Peyer's patch (tissue), 4 donors: ENCODE measurements at places on chromosomes 2 and 18. TPM values are rescaled to one million over a fixed set of nuclear protein-coding genes. Genes with fewer than 3 reads are reported as not detected.
A peak's percentile ranks its signal among the peaks of the same experiment; 100 is the strongest.

GRCh38 chr2:694906-695510 lies 17.8 kb upstream of the TMEM18 start:
- DNase-seq = no peak

DNA sequence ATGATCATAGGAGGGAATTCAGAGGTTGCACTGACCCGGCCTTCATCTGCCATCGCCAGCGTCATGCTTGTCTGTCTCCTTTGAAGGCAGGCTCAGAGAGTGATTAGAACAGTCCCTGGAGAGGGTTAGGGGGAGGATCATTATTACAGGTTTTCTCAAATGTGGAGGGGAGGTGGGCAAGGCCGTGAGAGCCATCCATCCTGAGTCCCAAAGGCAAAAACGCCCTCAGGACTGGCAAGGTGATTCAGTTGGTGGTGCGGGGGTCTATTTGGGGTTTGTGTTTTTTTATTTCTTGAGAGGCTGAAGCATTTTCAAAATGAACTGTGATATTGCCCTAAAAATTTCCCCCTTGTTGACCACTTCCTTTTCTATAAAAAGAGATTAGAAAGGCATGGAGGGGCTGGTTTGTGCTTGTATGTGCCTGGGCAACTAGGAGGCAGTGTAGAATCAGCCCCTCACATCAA lies 39.3 kb upstream of the GYPC start:
- DNase-seq = no peak

The IL1F10 gene
- not detected for total RNA-seq

DNA sequence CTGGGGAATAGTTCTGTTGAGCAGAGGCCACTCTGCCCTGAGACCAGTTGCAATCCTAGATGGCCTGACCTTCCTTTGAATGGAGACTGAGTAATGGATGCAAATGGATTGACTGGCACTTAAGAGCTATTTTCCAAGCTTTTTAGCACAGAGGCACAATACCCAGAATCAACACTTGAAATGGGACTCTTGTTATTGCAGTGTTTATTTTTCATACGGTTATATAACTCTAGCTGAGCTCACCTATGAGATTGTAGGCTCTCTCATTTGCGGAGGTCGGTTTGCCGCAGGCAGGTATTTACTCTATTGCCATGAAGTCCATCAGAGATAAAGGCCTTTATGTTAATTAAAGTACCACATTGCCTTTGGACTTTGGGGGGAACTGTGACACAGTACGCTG lies 422.3 kb upstream of the CELF4 start:
- no peak for DNase-seq

DNA sequence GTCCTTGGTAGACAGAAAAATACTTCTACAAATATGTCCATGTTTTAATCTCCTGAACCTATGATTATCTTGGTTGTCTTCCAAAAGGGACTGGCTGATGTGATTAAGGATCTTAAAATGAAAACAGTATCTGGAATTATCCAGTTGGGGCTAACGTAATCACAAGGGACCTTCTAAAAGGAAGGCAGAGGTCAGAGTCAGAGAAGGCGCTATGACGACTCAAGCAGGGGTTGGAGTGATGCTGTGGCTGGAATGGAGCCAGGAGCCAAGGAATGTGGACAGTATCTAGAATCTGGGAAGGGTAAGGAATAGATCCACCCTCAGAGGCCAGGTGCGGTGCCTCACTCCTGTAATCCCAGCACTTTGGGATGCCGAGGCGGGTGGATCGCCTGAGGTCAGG lies 4.2 kb upstream of the USP14 start:
- no peak for DNase-seq

GRCh38 chr2:149902081-149902480 lies 314.5 kb upstream of the MMADHC start:
- DNase-seq = no peak

DNA sequence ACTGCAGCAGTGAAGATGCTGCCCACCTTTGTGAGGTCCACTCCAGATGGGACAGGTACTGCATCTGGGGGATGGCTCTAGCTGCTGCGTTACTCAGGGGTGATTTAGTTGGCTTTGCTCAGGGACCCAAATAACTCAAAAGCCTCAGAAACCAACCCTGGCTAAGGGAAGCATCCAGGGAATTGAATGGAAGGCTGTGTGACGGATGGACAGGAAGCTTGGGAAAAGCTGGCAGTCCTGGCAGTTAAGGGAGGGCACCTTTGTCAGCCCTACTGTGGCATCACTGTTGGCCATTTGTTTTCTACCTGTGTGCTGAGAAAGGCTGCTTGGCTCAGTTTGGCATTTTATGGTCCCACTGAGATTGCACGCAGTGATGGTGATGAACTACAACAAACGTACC lies 20.5 kb downstream of the HK2 start:
- DNase-seq = no peak

The RASGRP3 gene
- 1.9 TPM for total RNA-seq

- no peak for DNase-seq
Measured at GRCh38 chr18:70355620-70356385, 67.0 kb downstream of the SOCS6 start.

DNA sequence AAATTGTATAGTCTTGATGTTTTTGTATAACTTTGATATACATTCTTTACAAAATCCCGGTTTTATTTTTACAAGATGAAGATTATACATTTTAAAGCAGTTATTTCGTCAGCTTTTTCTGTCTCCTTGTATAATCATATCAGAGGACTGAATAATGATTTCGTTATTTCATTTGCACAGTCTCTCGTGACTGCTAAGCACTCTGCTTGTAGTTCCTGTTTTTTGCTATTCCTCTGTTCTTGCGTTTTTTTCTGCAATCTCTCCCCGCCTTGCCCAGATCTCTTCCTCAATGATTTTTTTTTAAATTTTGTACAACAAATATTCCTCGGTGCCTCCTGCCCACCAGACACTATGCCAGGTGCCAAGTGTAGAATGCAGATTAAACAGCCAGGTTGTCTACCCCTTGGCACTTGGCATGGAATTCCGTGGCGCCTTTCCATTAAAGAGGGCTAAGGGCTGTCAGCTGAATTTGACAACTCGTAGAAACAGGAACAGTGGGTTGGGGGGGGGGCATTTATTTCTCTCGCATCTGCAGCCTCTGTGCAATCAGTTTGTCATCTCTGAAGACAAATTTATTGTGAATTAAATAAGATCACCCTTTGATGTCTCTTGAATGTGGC lies 69.6 kb downstream of the KLHL29 start:
- DNase-seq = no peak

DNA sequence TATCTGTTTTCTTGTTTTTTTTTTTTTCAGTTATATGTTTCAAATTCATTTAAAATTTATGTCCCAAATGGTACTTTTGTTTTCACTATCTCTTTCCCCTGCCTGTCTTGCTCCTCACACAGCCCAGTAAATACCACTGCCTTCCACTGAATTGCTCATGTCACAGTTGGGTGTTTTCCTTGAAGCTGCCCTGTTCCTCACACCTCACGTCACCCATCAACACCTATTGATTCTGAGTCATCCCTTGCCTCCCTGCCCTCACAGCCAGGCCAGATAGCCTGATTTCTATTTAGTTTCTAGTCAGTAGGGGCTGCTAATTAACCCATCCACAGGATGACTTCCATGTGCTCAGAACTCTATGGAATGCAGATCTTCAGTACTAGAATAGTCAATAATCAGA lies 25.3 kb downstream of the FSHR start:
- DNase-seq = no peak

The GBX2 gene
- total RNA-seq = not detected

DNA sequence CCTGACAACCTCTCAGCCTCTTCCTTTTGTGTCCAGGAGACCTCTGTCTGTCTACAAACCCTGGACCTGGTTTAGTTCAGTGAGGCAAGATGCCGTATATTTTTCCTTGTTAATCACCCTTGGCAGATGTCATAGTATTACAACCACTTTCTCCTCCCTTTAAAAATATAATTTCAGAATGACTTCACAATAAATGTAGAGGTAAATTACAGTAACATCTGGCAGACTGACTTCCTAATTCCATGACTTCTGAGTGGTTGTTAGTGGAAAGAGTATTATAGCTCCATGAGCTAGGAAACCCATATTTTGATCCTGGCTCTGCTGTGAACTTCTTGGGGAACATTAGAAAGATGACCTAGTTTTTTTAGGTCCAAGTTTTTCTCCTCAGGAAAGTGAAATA lies 39.5 kb downstream of the SPATS2L start:
- no peak for DNase-seq

GRCh38 chr2:28400419-28400818 lies 7.8 kb downstream of the FOSL2 start:
- DNase-seq = peak; percentile 8

DNA sequence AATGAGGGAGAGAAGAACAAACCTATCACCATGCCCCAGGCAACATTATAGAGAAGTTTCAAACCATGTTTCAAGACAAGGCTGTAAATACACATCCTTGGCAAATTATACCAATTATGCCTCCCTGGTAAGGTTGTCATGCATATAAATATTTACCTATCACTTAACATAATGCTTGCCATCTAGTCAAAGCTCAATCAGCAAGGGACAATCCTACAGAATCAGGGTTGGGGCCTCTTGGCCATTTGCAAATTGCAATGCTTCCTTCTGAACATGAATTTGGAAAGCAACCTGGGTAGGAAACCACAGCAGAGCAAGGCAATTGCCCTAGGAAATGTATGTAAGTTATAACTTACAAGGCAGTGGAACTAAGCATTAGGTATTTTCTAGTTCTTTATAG lies 907.2 kb upstream of the CDH2 start:
- DNase-seq = no peak

The AOX1 gene
- total RNA-seq = 36.3 TPM

The LHCGR gene
- total RNA-seq = not detected

- no peak for DNase-seq
Measured at GRCh38 chr2:34105006-34105767, 506.1 kb upstream of the FAM98A start.
